ENCODE measurements at places on chromosomes 7 and 10.

- DNase-seq, result no peak
These were observed 23.6 kb downstream of the FKBP6 start for GRCh38 chr7:73351447-73352167.

DNA sequence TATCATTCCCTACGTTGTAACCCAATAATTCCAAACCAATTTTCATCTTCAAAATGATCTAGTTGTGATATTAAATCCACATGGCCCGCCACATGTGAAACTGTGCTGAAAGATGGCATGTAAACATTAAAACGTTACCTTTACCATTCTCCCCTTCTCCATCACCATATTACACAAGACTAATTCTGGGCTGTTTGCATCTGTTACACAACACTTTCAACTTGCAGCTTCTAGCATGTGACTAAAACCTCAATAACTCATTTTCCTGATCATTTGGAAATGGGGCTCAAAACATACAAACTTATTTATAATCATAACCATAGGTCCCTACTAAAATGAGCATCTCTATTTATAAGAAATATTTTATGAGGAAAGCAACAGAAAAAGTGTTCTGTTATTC, 4.7 kb downstream of the MTERF1 start:
- DNase-seq, result no peak

DNA sequence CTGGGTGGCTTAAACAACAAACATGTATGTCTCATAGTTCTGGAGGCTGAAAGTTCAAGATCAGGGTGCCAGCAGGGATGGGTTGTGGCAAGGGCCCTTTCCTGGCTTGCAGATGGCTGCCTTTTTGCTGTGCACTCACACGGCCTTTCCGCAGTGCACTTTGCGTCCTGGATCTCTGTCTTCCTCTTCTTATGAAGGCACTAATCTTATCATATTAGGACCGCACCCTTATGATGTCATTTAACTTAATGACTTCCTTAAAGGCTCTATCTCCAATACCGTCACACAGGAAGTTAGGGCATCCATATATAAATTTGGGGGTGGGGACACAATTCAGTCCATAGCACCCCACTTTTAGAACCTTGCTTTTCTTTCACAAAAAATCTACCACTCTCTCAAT, 255.2 kb downstream of the SNX13 start:
- DNase-seq, result no peak

DNA sequence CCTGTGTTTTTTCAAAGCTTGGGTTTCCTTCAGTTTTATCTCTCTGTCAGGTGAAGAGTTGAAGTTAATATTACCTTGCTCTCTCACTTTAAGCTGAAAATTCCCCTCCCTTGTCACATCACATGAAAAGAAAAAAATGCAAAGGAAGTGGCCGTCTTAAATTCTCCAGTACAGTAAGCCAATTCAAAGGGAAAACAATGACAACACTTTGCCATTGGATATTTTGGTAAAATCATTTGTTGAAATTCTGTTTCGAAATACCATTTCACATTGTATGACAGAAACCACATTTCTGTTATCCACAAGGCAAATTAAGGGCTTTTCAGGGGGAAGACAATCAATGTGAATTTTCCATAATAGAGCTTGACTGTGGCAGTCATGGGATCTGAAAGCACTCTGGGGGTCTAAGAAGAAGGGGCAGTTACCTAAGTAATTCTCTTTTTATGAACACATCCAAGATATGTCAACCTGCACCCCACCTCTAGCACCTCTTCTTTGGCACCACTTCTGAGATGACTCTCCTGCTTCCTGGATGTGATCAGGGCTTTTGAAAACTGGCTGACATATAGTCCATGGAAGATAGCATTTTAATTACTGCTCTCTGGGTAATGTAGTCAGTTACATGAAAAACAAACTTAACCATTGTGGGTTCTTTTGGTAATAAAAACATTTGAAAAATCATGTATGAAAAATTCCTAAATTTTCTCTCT, 63.8 kb downstream of the ENTPD1 start:
- DNase-seq, result peak; percentile 56

GRCh38 chr7:110105307-110105706, 985.6 kb upstream of the LRRN3 start:
- DNase-seq, result no peak

DNA sequence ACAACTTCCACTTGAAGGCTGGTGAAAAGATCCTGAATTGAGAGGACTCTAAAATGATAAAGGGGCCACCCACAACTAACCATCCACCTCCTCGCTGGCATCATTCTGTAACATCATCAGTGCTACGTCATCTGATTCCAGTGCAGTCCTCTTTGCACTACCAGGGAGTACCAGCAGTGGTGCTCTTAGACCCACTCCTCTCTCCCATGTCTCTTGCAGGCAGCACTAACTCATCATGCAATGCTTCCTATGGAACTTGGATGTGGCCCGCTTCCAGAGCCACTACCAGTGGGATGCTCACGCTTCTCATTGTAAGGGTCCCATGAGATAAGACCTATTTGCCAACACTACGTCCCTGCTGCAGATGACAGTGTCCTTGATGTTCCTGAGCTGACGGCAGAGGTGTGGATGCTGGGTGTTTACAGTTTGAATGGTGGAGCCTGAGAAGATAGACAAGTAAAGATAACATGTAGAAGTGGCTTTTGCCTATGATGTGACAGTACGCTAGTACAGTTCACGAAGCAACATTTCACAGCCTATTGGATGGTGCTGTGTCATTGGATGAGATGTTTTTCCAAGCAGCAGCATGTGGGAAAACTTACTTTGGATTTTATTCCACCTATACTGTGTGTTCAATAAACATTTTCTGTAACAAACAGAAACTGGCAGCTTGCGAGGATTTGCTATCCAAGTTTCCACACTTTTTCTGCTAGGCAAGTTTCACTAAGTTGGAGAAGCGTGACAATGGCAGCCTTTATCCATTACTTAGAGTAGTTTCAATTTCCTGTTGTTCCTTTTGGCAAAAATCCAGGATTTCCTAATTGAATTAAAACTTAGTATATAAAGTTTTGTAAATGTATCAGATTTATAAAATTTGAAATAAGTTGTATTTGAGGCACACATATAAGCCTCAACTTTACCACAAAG, 35.8 kb upstream of the COBL start:
- DNase-seq, result peak; percentile 69

GRCh38 chr10:62116896-62117295, 151.7 kb downstream of the RTKN2 start:
- DNase-seq, result no peak

DNA sequence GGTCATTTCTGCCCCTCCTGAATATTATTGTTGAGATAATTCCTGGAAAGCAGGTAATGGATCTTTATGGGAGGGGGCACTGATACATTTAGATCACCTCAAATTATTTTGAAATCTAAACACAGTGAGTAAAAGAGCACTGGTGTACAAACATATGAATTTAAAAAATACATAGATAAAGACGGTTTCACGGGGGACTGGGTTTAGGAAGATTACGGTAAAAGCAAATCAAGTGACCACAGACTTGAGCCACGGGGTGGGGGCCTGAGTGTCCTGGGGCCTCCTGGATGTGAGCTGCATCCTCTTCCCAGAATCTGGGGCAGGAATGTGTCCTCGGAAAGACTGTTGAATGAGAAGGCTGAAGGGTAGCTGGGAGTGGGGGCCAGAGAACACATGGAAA, 219.1 kb upstream of the KLF6 start:
- DNase-seq, result no peak
